ENCODE measurements at places on chromosomes 2 and 18. TPM values are rescaled to one million over a fixed set of nuclear protein-coding genes. Genes with fewer than 3 reads are reported as not detected.

Gene UPP2
- not detected for total RNA-seq

Gene LRRTM4
- total RNA-seq, result not detected

Gene UGT1A3
- not detected for total RNA-seq

Gene SPRED2
- total RNA-seq, result 4.0 TPM

Gene EVA1A
- not detected for total RNA-seq

Gene SLC5A7
- total RNA-seq, result not detected

Gene DSC1
- 0.18 TPM for total RNA-seq

Gene SERPINB4
- not detected for total RNA-seq

Gene CCDC74B
- total RNA-seq, result 0.84 TPM

Gene ANO7
- 0.83 TPM for total RNA-seq

Gene TEKT4
- total RNA-seq, result not detected

Gene SPAST
- 19.7 TPM for total RNA-seq

Gene CFAP65
- total RNA-seq, result not detected

Gene SDC1
- 0.27 TPM for total RNA-seq

Gene CSRNP3
- not detected for total RNA-seq

Gene LYG2
- total RNA-seq, result not detected

Gene KRTCAP3
- total RNA-seq, result 5.4 TPM

Gene LRRC30
- total RNA-seq, result not detected

Gene ASXL3
- total RNA-seq, result not detected

Gene CTIF
- total RNA-seq, result 4.2 TPM

Gene C2orf81
- total RNA-seq, result 3.2 TPM

Gene IL36G
- total RNA-seq, result not detected

Gene SLC19A3
- not detected for total RNA-seq

Gene OSBPL6
- 1.6 TPM for total RNA-seq

Gene GALNT13
- not detected for total RNA-seq
